ENCODE measurements at places on chromosomes 2 and 18.

GRCh38 chr2:60717691-60718090 lies 38.4 kb upstream of the PAPOLG start:
- DNase-seq: no peak

DNA sequence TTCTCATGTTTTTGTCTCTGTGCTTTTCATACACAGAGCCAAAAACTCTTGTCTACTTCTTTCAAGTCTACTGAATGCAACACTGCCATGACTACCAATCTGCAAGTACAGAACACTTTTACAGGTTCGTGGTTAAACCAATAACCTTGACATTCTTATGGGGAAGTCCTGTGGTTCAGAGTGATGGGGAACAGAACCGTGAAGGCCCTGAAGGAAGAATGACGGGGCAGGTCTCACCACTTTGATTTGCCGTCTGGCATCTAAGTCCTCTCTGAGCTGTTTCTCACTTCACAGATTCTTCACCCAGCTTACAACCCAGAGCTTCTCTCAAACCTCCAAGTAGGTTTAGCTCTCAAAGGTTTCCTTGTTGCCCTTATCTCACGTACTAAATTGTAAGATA lies 117.5 kb upstream of the SNTG2 start:
- no peak for DNase-seq

DNA sequence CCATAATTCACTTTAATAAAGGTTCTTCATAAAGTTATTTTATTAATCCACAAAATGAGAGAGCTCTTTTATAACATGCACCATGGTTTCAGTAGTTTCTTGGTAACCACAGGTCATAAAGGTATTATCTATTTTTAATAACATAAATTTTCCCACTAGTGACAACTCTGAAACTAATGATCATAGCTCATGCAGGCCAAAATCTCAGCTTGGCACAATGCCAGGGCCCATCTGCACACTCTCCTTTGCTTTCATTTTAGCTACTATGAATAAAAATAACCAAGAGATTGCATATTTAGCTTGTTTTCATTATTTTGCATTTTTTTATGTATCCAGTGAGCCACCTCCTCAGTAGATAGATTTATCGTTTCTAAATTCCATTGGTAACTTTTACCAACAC lies 691.8 kb upstream of the CHAC2 start:
- DNase-seq: no peak

GRCh38 chr2:161415987-161416707 lies at the start of gene TBR1:
Gene TBR1, plus strand, starts transcription at chr2:161416297. Its CDS starts 114 bp downstream, at chr2:161416411.
- no peak for DNase-seq

DNA sequence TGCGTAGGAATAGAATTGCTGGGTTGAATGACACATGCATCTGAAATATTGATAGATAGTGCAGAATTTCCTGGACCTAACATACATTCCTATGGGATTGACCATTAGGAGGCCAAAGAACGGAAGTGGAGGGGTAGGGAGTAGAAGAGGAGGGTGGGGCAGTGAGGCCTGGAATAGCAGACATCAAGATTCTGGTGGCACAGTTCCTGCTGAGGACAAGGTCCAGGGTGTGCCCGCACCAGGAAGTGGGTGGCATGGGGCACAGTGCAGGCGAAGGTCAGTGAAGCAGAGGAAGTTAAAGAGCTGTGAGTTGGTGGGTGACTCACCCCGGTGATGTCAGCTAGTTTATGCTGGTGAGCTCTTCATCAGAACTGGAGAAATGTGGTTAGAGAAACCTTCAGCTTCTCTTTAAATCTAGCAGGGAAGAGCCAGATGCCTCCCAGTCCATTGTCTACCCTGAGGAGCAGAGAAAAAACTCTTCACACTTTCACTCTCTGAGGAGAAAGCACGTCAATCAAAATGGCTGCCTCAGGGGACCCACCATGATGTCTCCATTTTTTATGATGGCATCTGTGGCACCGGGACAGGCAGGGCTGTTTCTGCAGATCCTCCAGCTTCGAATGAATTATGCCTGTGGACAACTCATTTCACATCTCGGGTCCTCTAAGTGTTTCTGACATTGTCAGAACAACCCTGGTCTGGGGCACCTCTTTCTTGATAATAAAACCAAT lies 55.9 kb upstream of the CTLA4 start:
- peak; percentile 96 for DNase-seq

GRCh38 chr18:72543357-72544055 lies 636 bp downstream of the CBLN2 start:
- no peak for DNase-seq

DNA sequence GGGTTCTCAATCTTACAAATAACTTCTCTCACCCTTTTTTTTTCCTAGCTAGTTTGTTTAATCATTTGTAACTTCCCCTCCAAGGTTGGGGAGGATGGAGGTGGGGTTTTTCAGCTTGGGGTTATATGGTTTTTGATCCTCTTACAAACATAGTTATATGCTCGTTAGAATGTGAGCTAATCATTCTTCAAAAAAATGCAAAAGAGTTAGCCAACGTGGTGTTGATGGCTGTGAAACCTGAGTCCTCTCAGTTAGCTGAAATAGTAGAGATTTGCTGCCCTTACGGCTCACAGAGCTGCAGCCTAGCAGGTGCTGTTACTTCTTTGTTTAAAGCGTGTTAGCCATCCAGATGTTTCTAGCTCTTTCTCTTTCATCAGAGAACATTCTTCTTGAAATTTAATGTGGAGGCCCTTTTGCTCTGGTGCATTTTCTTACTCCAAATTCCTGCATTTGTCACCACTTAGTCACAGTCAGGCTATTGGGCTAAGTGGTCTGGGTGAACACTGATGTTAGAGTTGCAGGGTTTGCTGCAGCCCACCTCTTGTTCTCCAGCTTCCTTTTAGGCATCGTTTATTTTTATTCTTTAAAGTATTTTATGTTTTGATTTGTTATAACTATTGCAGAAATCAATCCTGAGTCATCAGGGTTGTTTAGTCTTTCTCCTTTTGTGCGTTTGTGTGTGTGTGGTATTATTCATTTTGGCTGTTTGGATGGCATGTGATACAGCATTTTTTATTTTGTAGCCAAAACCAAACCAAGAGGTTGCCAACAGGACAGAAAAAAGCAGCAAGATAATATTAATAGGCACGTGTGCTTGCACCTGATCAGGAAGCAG lies 41.1 kb downstream of the LIMS1 start:
- DNase-seq: peak; percentile 84

GRCh38 chr2:98564541-98565132 lies 43.7 kb downstream of the COA5 start:
- DNase-seq: no peak

DNA sequence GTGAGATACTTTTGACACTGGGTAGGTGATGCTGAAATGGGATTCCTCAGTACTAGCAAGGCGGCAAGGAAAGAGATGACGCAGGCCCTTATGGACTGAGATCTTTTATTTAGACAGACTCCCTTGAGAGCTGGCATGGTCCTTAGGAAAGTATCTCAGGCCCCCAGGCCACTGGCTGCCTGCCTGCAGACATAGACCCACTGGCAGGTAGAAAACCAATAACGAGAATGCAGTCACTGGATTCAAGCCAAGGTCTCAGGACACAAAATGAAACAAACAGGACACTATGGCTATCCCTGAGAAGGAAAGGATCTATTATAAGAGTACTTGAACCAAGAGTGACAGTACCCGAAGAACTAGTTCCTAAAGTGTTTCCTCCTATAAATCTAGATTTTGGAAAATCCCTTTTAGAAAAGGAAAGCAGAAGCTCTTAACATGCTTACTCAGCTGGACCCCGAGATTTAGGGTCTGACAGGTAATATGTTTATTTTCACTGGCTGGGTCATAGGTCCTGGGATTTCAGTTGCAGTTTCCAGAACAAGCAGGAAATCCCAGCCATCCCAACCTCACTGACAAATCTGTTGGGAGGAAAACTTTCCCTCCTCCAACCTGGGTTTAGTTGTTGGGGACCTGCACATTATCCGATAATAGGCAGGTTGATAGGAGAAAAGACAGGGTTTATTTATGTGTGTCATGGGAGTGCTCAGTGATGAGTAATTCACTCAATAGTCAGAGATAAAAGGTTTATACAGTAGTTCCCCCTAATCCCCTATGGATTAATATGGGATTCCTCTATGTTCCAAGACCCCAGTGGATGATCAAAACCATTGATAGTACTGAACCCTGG lies 44.5 kb downstream of the COMMD1 start:
- no peak for DNase-seq

DNA sequence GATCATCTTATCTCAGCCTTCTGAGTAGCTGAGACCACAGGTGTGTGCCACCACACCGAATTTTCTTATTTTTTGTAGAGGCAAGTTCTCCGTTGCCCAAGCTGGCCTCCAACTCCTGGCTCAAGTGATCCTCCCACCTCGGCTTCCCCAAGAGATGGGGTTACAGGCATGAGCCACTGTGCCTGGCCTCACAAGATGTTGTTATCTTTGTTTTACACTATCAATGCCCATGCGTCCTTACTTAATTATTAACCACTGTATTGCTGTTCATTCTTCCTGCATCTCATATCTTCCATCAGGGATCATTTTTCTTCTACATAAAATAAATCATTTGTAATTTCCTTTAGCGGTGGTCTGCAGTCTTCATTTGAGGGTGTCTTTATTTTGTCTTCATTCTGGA lies 181.9 kb downstream of the TGIF1 start:
- no peak for DNase-seq

DNA sequence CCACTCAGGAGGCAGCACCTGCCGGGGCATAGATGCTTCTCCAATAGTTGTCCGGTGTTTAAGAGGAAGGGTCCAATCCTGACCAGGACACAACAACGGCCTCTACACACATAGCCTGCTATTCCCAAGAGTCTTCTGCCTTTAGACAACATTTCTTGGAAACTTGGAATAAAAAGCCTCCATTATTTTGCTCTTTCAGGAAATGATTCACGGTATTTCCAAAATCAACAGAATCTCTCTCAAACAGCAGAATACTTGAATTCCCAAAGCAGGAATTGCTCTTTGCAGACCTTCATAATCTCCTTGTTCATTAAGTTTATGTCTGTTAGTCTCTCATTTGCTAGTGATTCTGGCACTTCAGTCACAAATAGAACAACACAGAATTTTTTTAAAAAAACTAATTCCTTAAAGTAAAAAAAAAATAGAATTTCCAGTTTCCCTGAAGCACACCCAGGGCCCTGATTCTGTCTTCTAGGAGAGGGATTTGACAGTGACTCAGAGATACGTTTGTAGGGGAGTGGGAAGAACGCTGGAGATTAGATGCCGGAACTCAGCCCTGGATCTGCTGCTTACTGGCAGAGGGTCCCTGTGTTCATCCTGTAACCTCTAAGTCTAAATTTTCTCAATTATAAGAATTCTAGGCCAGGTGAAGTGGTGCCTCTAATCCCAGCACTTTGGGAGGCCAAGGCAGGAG lies 74.7 kb downstream of the NAB1 start:
- DNase-seq: peak; percentile 28

GRCh38 chr2:19811186-19811585 lies 90.6 kb downstream of the TTC32 start:
- no peak for DNase-seq

- no peak for DNase-seq
Observed at GRCh38 chr2:164993287-164994016, 38.1 kb upstream of the SLC38A11 start.

DNA sequence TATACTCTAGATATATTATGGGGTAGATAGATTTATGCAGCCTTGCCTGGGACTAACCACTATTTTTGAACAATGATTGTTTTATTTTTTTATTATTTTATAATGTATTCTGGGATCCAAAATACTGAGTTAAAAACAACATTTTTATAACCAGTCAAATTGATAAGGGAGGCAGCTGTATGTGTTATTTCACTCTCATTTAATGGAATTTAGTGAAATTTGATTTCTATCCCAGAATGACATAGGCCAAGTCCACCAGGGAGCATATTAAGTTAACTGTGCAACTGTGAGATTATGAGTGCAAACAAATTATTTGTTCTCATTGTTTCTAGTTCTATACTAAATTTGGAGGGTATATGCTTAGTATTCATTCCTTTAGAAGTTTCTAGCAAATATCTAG lies 553.6 kb upstream of the NRP2 start:
- no peak for DNase-seq

DNA sequence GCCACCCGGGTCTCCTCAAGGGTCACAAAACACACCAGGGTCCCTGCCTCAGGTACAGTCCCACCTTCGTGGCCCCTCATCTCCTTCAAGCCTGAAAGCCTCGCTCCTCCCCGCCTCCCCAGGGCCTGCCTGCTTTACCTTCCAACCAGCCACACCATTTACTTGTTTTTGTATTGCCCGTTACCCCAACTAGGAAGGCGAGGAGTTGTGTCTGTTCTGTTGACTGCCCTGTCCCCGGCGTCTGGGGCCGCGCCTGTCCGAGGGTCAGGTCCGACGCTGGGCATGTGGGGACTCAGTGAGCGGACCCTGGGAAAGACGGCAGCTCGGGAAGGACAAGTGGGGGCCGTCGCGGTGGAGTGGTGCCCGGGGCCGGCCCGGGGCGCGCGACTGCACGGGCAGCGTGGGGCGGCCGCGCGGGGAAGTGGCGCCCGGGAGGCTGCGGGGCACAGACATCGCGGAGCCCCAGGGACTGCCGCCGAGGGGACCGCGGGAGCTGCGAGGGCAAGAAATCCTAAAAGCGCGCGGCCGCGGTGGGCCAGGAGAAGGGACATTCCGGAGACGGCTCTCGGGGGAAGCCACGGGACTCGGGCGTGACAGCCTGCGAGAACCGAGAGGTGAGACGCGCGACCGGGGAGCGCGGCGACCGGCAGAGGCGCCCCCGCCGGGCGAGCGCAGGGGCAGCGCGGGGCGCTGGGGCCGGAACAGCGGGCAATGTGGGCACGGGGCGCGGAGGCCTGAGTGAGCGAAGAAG lies 797 bp upstream of the GRHL1 start:
- DNase-seq: peak; percentile 32

DNA sequence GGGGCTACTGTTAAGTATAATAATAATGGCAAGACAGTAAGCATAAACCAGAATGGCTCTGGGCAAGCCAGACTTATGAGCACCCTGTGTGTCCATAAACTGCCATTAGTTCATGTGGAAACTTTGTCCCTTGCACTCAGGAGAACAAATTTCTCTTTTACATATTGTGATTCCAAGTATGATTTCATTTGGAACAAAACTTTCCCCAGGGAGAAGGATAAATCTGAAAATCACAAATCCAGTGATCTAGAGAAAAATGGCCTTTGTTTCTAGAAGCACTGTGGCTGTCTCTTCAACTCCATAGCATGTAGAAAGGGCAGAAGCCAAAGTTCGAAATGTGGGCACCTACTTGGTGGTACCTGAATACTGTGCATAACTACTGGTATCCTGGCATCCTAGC lies 823.7 kb upstream of the SOX11 start:
- no peak for DNase-seq

GRCh38 chr2:235264121-235264493 lies 229.7 kb upstream of the AGAP1 start:
- DNase-seq: no peak

GRCh38 chr2:27255660-27256059 lies 7.2 kb downstream of the SLC30A3 start:
- DNase-seq: no peak

DNA sequence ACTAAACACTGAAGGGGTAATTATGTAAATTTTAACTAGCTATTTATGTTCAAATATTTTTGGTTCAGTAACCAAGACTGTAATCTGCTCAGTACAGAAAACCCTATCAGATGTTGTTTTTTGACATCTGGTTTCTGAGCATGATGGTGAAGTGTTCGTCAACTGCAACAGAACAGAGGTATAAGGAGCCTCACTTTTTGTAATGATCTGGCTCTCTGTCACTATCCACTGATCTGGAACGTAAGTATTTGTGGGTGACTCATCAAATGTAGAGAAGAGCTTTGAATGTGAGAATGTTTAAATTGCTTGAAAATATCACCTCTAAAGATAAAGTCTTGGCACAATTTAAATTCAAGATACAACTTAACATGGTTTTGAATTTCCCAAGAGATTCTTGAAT lies 213.6 kb upstream of the FAM98A start:
- DNase-seq: peak; percentile 48

GRCh38 chr2:55779459-55780421 lies 86.1 kb upstream of the PNPT1 start:
- DNase-seq: peak; percentile 83

Data from RPMI7951 (cell line).